Left renal pelvis (tissue), 4 donors: ENCODE measurements at places on chromosomes 2 and 18.

DNA sequence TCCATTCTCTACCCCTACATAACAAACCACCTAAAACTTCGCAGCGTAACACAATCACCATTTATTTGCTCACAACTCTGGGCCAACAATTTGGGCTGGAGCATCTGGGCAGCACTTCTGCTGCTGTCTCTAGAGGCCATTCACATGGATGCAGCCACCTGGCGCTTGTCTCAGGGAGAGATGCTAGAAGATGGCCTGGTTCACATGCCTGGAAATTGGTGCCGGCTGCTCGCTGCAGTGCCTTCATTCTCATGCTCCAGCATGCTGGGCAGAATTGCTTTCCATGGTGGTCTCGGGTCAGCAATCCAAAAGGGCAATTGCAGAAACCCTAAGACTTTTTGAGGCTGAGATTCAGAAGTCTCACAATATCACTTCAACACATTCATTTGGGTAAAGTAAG is 157.4 kb downstream of the SUCLG1 start:
- DNase-seq: no peak

- no peak for DNase-seq
Measured at GRCh38 chr2:153558247-153558646, 79.7 kb upstream of the RPRM start.

DNA sequence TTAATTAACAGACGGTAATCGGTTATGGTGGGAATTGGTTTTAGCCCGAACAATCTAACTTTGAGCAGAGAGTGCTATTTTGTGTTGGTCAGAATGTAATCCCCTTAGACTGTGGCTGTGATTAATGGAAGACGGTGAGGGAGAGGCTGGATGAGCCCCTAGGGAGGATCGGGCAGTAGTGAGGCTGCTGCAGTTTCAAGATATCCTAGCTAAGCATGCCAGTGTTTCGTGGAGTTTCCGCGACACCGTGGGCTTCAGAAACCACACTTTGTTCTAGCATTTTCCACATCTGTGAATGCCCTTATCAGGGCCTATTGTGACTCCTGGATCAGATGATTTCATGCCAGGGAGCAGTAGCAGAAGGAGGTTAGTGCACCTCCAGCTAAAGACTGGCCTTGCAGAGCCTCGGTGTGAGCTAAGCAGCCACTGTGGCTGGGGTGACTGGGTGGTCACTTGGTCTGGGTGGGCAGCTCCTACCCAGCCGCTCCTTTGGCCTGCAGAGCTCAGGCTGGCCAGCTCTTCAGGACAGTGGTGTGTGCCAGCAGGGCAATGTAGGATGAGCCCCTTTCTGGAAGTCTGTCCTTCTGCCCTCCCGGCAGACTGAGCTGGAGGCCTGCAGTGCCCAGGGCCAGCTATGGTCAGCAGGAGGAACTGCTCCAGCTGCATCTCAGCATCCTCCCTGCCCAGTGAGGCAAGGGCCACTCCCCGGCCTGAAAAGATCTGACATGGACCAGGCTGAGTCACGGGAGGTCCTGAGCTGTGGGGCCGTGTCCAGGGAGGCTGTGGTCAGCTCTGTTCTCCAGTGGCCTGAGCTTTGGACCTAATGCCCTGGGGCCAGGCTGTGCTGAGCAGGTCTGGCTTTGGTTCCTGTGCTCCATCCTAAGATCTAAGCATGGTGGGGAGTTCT is 142.6 kb upstream of the GPC1 start:
- no peak for DNase-seq

DNA sequence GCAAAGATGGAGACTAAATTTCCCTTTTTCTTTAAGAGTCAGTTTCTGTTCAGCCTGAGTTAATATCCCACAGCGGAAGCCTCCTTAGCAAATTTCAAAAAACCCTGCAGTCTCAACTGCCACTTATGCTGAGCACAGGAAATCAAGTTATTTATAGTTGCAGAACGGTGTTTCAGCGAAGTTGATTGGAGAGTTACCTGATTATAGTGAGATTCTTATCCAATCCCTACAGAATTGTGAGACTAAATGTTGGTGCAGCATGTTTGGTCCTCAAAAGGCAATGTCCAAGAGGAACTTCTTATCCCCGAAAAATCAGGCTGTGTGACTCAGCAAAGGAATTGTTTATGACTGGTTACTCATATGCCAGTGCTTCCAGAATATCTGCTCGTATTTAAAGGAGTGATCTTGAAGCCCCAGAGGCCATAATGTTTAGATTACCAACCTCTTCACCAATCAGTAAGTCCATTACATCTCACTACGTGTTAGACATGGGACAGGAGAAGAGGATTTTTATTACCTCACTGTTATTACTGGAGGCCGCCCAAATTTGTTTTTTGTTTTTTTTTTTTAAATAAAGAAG is 67.9 kb downstream of the LRRFIP1 start:
- DNase-seq: no peak

GRCh38 chr2:241901018-241901380 is 31.5 kb downstream of the RTP5 start:
- no peak for DNase-seq
